ENCODE measurements at places on chromosomes 7 and 10. TPM values are rescaled to one million over a fixed set of nuclear protein-coding genes. Genes with fewer than 3 reads are reported as not detected.
A peak's percentile ranks its signal among the peaks of the same experiment; 100 is the strongest.

DNA sequence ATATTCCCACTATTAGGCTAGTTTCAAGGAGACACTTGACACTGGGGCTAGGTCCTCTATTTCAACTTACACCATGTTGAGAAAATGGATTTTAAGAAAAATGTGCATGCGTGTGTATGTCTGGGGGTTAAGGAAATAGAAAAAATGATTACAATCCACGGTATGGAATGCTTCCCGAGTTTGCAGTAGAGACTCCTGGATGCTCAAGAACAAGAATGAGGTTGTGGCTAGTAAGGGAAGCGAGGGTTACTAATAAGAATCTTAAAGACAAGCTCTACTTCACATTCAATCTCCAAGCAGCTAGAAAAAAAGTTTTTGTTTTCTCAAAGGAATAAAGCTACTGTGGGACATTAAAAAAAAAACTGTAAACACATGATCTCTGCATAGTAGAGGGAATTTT is 54.7 kb downstream of the ANK3 start:
- DNase-seq: no peak

DNA sequence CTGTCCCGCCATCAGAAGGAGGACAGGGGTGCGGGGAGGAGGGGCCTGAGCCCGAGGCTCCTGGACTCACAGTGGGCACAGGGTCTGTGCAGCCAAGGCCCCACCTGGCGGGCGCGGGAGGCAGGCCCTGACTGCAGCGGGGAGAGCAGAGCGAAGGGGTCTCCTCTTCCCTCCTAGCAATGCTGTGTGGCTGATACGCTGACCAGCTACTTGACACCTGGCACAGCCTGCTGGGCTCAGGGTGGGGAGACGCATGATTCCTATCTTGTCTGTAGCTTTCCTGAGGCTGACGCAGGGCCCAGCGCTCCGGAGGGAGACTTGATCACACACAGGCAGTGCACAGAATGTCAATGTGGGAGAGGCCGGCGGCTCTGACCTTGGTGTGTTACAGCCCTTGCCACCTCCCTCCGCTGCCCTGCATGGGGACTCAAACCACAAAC is 174.9 kb downstream of the ELFN1 start:
- DNase-seq: peak; percentile 17

Gene ANXA8
- 2.0 TPM for total RNA-seq

GRCh38 chr10:132355297-132355696 is 23.3 kb downstream of the LRRC27 start:
- DNase-seq: no peak

GRCh38 chr10:104072786-104073185 is 12.9 kb downstream of the COL17A1 start:
- DNase-seq: no peak

Gene JCAD
- total RNA-seq: 20.4 TPM

Gene LIPF
- total RNA-seq: not detected

Gene SFRP4
- total RNA-seq: 6.4 TPM

DNA sequence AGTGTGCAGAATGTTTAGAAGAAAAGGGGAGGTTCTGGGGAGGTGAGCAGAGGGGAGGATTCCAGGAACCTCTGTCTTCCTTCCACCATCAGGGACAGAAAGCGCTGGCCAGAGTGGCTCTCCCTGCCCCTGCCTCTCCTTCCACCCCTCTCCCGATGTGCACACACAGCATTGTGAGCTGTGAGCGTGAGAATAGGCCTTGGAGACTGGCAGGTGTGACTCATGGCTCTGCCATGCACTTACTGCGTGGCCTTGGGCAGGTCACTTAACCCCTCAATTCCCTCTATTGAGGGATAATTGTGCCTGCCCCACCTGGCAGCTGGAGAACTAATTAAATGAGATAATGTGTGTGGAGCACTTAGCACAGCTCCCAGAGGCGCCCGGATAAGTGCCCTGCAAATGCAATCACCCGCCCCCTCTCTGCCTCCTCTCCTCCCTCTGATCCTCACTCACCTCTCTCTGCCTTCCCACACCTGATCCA is 115.4 kb downstream of the ZMIZ1 start:
- DNase-seq: no peak

Gene VGF
- total RNA-seq: 0.36 TPM

DNA sequence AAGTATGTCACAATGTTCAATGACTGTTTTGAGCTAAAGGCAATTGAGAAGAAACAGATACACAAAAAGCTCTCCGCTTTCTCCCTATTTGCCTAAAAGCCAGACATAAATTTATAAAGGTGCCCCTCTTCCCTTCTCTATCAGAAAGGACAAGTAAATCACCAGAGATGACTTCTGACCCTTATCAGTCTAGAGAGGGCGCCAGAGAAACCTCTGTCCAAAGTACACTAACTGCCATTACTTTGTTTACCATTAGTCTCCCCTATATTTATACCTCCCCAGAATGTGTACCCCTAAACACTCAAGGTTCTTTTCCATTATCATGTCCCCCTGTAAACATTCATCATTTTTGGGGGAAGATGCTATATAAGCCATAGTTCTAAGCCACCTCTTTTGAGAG is 49.3 kb downstream of the TPK1 start:
- DNase-seq: no peak

GRCh38 chr10:10510179-10510578 is 507.5 kb upstream of the CELF2 start:
- DNase-seq: no peak

GRCh38 chr7:3579638-3580219 is 278.7 kb downstream of the SDK1 start:
- no peak for DNase-seq

All from mesothelial cell of epicardium (in vitro differentiated cells).